Cardiac muscle cell (in vitro differentiated cells and primary cell): ENCODE measurements at places on chromosomes 11 and 22. TPM values are rescaled to one million over a fixed set of nuclear protein-coding genes. Genes with fewer than 3 reads are reported as not detected.

The ANGPTL5 gene
- not detected in 2 replicates for polyA plus RNA-seq

The PIWIL4 gene
- polyA plus RNA-seq: 0.18 and 2.3 TPM in 2 replicates

The ZDHHC13 gene
- 19.2 and 25.7 TPM in 2 replicates for polyA plus RNA-seq

The SHANK3 gene
- 3.3 and 4.1 TPM in 2 replicates for polyA plus RNA-seq

The OR51B5 gene
- polyA plus RNA-seq: 0.25 and 1.1 TPM in 2 replicates

The KCNJ1 gene
- not detected in 2 replicates for polyA plus RNA-seq

The OR51E2 gene
- not detected in 2 replicates for polyA plus RNA-seq

The TSKU gene
- 33.6 and 35.9 TPM in 2 replicates for polyA plus RNA-seq

- no peak for DNase-seq
These were observed 23.9 kb downstream of the CACNA1I start for GRCh38 chr22:39594411-39594810.

GRCh38 chr22:37267661-37268413 is 14.5 kb upstream of the CYTH4 start:
- DNase-seq: no peak

- DNase-seq: no peak
These were observed 10.0 kb upstream of the ANKRD13D start for GRCh38 chr11:67278939-67279588.

DNA sequence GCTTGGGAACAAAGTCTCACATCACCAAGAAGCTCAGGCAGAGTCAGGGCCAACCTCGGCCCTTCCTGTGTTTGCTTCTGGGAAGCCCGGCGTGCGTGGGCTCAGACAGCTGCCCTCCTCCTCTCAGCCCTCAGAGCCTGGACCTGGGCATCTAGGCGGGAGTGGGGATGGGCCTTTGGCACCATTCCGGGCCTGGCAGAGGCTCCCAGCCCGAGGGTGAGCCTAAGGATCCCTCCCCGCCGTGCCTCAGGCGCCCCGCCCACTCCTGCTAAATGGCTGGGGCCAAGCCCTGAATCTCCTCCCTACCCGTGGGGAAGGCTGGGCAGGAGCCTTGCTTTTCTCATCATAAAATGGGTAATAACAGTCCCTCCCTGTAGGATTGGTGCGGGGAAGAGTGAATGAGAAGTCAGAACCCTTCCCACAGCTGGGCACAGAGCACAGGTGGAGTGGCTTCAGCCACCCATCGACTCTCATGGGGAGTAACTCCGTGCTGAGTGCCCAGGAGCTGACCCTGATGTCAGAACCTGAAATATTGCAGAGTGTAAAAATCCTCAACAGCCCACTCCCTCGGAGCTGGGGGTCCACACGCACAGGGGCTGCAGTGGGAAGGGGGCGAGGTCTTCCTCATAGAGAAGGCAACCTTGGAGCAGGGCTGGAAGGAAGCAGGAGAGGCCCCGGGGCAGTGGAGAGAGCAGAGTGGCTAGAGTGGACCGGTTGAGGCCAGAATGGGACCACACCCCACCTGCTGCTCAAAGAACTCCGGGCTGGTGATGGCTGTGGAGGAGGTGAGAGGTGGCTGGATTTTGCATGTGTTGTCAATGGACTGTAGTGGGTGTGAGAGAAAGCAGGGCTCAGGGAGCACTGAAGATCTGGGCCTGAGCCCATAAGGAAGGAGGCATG is 18.8 kb upstream of the CDKN1C start:
- DNase-seq: no peak

GRCh38 chr11:132595246-132595645 is 937.1 kb downstream of the OPCML start:
- DNase-seq: no peak

GRCh38 chr11:115075356-115075755 is 397.0 kb downstream of the NXPE2 start:
- DNase-seq: no peak

- DNase-seq: peak; percentile 52
These were observed 58.2 kb upstream of the PRSS23 start for GRCh38 chr11:86741839-86742805.

GRCh38 chr11:36452961-36453360 is 57.1 kb downstream of the TRAF6 start:
- DNase-seq: no peak

DNA sequence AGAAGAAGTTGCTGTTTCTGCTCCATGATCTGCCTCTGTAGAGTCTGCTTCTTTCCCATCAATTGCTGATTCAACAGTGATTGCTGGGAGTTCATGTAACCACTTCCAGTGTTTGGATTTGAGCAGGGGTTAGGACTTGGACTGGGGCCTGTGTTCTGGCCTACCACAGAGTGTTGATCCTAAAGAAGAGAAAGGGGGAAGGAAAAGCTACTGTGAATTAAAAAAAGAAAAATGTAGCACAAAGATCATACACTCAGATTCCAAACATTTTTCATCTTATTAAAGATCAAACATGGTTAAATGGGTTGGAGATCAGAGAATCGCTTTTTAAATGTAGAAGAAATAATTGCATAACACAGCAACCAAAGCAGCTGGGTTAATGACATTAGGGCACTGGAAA is 67.6 kb upstream of the MTMR2 start:
- DNase-seq: no peak

GRCh38 chr11:114080769-114081168 is 21.3 kb downstream of the ZBTB16 start:
- no peak for DNase-seq

DNA sequence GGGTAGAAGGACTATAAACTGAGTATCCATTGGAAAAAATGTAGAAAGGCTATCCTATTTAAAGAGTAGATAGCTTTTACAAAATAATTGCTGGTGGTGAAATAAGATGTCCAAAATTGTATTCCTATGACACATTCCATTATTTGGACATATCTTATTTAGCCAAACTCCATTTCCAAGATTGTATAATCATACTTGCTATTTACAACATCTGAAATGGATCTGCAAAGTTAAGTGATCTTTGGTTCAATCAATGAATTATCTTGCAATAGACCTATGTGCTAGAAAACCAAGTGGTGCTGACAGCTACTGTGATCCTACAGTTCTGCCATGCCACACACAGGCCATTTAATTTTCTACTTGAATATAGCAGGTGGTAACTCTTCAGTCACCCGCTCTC is 11.0 kb upstream of the BLID start:
- DNase-seq: no peak

- DNase-seq: no peak
These were observed 110.0 kb downstream of the FBXO7 start for GRCh38 chr22:32584650-32585049.

DNA sequence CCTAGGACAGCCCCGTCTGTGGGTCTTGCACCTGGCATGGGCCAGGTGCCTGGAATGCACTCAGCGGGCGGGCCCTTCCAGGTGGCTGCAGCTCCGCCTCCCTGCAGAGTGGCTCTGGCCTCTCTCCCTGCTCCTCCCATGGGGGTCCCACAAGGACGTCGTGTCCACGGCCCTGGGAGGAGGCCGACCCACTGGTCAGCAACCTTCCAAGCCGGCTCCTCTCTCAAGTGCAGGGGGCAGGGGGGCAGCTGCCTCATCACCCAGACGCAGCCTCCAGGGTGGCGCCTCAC is 41.9 kb downstream of the CERK start:
- DNase-seq: no peak

DNA sequence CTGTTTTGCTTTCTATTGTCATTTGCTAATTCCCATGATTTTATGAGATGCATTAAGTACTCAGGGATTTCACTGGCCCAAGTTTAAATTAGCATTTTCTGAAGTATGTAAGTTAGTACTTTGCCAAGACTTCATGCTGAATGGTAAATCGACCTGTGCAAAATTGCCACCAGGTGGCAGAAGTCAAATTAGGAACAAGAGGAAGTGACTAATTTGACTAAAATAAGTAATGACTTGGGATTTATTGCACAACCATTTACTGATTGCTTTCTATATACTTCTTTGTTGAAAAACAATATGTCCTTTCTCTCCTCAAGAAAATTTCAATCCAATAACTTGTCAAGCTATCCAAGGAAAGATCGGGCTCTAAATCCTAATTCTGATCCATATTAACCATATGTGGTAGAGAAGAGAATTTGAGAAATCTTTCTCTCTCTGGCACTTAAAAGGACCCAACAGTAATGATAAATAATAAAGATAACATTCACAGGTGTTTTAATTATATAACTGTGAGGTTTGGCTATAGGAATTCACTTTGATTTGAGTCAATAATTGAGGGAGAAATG is 253.7 kb upstream of the CHORDC1 start:
- DNase-seq: peak; percentile 55

DNA sequence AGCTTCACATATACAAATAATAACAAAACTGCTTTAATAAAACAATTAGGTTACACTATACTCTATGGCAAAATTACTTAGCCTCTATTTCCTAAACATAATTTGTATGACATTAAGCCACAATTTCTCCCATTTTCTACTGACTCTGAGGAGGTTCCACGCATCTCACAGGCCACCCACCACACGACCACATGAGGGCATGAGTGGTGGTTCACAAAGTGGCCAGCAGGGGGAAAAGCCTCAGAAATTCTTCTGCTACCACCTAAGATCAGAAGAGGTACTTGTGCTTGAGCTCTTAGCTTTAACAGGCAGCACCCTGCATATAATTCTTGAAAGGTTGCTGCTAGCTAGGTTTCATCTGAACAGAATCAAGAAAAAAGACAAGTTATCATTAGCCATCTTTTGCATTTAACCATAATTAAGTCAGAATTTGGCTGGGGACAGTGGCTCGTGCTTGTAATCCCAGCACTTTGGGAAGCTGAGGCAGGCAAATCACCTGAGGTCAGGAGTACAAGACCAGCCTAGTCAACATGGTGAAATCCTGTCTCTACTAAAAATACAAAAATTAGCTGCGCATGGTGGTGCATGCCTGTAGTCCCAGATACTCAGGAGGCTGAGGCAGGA is 7.7 kb downstream of the LPXN start:
- peak; percentile 75 for DNase-seq

GRCh38 chr22:32465661-32466060 is 1.4 kb upstream of the BPIFC start:
- DNase-seq: no peak

DNA sequence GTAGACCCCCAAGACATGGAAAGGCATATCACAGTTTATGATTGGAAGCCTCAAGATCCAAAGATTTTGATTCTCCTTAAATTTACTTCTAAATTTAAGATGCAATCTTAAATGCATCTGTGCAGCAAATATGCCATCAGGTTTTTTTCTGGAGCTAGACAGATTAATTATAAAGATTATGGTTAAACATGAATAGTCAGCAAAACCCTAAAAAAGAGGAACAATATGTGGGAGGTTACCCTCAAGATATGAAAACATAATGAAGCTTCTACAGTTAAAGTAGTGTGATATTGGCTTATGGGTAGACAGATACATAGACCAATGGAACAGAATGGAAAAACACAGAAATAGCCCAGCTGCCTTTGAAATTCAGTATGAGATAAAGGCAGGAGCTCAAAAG is 31.7 kb downstream of the OR8B12 start:
- no peak for DNase-seq

DNA sequence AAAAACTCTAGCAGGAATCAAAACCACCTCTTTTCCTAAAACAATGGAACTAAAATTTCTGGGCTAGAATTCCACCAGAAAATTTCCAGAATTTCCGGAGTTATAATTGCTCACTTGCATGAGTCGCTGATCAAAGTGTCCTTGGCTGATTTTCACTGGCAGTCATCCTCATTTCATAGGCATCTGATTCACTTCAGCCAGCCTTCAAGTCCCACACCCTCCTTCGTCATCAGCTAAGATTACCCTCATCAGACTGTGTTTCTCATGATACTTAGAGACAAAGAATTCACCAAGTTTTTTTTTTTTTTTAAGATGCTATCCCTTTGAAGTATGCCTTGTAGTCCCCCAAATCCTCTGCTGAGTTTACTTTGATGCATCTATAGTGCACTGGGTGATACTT is 71.5 kb upstream of the RAB38 start:
- no peak for DNase-seq

- DNase-seq: no peak
These were observed 174.3 kb upstream of the FAT3 start for GRCh38 chr11:92050305-92050704.

DNA sequence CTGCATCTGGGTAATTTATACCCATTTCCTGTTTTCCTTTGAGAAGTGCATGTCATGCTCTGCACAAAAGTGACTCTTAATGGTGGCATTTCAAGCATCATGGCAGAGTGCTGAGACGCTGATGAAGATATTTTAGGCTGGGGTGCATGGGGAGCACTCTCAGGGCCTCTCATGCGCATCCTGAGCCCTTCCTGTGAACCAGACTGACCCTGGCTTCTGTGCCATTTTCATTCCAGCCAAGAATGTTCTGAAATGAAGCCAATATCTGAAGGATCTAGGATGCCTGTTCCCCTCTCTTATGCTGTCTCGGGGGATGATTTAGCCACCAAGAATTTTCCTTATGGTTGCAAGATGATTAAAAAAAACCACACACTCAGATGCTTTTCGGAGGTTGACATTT is 61.5 kb downstream of the MIAT start:
- DNase-seq: no peak

- no peak for DNase-seq
These were observed 108.1 kb downstream of the CCDC34 start for GRCh38 chr11:27254744-27255446.

DNA sequence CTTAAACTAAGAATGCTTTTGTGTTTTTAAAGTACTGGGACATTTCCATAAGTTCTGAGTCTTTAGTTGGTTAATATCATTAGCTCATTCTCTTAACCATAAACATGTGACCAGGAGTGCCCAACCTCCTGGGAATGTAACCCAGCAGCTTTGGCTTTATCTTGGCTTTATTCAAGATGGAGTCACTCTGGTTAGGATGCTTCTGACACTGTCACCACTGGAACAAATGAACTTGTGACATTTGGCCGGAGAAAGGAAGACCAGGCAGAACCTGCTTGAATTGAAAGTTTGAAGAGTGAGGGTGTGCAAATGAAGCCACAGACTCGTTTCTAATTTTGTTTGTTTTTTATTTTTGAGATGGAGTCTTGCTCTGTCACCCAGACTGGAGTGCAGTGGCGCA is 54.6 kb downstream of the OSBP2 start:
- DNase-seq: no peak

DNA sequence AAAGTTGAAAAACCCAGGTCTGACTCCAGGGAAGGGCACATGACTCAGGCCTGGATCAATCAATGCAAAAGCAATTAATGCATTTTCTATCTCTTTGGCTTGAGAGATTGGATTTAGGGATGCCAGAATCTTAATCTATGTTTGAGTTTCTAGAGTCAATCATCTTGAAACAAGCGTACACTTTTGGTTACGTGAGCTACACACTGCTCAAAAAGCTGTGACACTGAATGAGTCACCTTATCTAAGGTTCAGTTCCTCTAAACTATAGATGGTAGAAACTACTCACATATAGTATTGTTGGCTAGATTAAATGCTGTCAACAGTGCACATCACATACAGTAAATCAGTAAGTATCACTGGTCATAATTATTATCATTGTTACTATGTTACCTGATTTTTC is 24.2 kb downstream of the MRE11 start:
- no peak for DNase-seq

- DNase-seq: peak; percentile 11
These were observed 802.0 kb downstream of the KCNA4 start for GRCh38 chr11:29214833-29215232.
